Activated gamma-delta T cell treated with Interleukin-2 at 50 U/mL for 16 hours (primary cell): ENCODE measurements at places on chromosomes 6 and 20.
A peak's percentile ranks its signal among the peaks of the same experiment; 100 is the strongest.

GRCh38 chr6:163960128-163960527, 545.6 kb downstream of the QKI start:
- no peak for DNase-seq

DNA sequence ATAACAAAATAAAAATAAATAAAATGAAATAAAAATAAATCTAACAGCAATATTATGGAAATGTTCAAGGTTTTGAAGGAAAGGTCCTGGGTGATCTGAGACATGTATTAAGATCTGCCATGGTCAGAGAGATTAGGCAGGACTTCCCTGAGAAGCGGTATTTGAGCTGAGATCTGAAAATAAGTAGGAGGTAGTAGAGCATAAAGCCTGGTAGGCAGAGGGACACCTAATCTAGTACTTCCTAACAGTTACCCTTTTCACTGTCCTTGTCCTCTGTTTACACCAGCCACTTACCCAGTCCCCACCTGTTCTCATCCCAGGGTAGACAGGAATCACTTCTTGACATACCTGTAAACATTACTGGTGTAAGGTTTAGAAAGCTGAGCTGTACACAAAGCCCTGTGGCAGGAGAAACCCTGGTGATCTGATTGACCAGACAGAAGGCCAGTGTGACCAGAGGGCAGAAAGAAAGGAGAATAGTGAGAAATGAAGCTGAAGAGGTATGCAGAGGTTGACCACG, 8.3 kb upstream of the ZNF318 start:
- no peak for DNase-seq

DNA sequence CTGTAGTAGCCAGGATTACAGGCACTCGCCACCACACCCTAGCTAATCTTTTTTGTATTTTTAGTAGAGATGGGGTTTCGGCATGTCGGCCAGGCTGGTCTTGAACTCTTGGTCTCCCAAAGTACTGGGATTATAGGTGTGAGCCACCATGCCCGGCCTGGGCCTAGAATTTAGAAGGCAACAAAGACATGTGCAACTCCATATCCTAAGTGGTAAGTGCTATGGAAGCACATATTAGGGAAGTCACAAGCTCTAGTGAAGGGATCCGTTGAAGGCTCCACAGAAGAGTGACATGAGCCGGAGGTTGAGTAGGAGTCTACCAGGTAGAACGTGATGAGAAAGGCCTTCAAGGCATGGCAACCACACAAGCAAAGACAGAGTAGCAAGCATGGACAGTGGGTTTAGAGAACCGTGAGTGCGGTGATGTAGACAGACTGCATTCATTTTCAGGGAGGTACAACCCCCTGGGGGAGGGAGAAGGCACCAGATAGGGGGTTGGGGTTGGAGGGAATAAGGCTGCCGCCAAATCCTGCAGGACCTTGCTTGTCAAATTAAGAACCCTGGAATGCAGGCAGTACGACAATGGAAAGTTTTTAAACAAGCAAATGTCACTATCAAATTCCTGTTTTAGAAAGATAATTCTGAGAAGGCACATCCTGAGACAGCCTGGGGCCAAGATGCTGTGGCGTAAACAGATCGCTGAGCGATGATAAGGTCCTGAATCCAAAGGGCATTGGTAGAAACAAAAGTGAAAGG, 50.2 kb downstream of the ARHGAP18 start:
- DNase-seq: no peak

- no peak for DNase-seq
These were observed 5.8 kb downstream of the FLRT3 start for GRCh38 chr20:14331646-14332045.

GRCh38 chr6:99589290-99589672, 17.4 kb upstream of the PRDM13 start:
- DNase-seq: no peak

DNA sequence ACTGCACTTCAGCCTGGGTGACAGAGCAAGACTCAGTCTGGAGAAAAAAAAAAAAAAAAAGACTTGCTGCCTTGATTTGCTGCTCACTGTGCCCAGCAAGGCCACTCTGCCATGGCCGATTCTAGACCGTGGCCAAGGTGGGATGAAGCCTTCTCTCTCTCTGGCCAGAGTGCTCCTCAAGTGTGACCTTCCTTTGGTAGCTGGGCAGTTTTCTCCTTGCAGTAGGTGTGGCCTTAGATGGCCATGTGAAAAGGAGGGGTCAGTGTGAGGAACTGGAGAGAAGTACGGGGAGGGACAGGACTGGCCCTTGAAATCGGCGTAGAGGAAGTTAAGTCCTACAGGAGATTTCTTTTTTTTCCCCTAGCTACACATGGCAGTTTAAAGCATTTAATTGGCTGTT, 272.0 kb downstream of the ARID1B start:
- DNase-seq: no peak

DNA sequence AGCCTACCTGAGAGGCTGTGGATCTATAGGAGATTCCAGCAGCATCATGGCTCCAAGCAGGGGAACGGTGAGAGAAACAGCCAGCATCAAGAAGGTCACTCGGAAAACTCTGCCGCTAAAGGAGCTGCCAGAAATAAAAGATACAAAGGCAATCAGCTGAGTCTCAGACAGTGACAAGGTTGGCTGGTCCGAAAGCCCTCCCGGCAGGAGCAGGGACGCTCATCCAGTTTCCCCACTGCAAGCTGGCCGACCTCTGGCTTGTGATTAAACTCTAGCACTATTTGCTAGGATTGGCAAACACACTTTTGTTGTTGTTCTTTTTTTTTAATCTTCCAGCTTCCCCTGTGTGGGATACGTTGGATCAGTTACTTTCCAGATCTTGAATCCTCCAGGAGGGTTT, 8.7 kb downstream of the APMAP start:
- no peak for DNase-seq

DNA sequence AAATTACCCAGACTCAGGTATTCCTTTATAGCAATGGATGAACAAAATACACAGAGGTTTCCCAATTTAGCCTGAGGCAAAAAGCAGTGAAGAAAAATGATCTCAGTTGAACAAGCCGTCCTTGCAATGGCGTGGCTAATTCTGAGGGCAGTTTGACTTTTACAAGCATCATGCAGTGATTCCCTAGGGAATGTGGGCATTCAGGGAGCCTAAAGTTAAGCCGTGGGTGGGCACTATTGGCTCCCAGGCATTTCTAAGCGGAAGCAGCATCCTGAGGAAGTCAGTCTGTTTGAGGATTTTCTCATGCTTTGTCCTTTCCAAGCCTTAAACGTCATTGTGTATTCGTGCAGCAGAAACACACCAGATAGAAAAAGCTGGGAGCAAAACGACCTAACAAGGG, 133.9 kb downstream of the MYLK4 start:
- no peak for DNase-seq

- no peak for DNase-seq
These were observed 280.0 kb upstream of the SPTLC3 start for GRCh38 chr20:12728782-12729181.

GRCh38 chr6:156703719-156704118, 73.5 kb upstream of the ARID1B start:
- DNase-seq: no peak

GRCh38 chr20:58192567-58192966, 35.9 kb downstream of the ANKRD60 start:
- DNase-seq: no peak

DNA sequence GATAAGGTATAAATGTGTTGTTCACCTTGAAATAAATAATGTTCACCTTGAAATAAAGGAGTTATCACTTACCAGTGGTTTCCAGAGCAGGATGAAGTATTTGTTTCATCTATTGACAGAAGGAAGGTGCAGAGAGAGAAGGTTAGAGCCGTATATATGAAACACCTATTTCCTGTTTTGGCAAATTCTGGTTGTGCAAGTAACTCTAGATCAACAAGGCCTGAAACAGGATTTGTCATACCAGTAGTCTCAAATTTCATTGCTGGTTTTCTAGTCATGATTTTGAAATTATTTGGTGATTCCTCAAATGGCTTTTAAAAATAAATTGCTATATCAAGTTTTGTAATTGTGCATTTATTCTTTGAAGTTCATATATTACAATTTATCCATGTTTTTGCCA, at the start of gene CRISP3:
CRISP3 (minus strand) TSS at position 130 of the 400 bp plus-strand sequence; CDS start at position 109, 21 bp downstream.
- DNase-seq: no peak

- no peak for DNase-seq
These were observed 8.7 kb upstream of the ADGRG6 start for GRCh38 chr6:142293121-142293520.

DNA sequence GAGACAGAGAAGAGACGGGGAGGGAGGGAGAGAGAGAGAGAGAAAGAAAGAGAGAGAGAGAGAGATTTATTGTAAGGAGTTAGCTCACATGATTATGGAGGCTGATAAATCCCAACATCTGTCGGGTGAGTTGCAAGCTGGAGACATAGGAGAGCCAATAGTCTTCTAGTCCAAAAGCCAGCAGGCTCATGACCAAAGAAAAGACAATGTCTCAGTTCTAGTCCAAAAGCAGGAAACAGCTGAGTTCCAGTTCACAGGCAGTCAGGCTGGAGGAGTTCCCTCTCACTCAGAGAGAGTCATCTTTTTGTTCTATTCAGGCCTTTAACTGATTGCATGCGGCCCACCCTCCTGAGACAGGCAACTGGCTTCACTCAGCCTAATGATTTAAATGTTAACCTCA, 416.6 kb downstream of the PREX1 start:
- DNase-seq: no peak

GRCh38 chr20:44384423-44385027, 29.0 kb downstream of the HNF4A start:
- peak; percentile 85 for DNase-seq

DNA sequence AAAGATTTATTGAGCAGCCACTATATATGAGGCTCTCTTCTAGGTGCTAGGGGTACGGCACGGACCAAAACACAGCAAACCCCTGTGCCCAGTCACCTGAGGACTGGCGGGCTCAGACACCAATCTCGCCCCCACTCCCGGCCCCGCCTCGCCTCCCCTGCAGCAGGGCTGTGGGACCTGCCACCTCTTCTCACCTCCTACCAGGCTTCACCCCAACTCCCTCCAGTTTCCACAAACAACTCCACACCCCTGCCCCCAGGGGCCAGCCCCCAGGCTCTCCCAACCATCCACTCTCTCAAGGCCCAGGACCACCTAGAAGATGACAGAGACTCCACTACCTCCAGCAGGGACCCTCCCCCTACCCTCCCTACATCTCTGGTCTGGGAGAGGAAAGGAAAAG, 6.5 kb downstream of the TFEB start:
- DNase-seq: no peak

DNA sequence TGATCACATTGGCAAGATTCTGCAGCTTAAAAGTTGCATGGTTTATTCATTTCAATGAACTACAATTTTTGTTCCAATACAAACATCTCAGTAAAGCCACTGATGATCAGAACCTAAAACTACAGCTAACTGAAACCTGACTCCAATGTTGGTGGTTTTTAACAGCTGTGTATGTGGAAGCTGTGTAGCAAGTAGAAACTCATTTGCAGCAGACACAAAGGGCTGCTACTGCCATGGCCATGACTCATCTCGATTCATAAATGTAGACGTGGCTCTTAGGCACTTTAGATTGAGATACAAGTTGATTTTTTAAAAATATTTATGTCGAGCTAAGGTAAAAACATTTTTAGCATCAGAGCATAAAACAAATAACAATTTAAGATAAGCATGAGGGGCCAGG, 19.5 kb upstream of the MAP3K4 start:
- no peak for DNase-seq

GRCh38 chr6:157761926-157762325, 61.1 kb upstream of the SNX9 start:
- no peak for DNase-seq

DNA sequence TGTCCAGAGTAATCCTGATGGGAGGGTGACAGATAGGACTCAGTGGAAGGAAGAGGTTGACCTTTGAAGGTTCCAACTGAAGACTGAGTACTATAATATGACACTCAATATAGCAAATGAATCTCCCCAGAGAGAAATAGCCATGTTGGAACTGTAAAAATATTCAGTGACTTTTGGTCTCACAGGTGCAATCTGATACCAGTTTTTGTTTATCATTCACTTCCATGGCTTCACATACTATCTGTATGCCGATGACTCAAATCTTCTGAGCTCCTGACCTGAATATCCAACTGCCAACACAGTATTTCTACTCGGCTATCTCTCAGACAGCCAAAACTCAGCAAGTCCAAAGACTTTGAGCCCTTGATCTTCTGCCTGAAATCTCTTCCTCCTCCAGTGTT, 21.8 kb upstream of the PKHD1 start:
- no peak for DNase-seq

- DNase-seq: no peak
These were observed 177.2 kb upstream of the AFDN start for GRCh38 chr6:167649476-167649875.

- DNase-seq: no peak
These were observed 19.4 kb downstream of the ERGIC3 start for GRCh38 chr20:35561268-35561667.

- no peak for DNase-seq
These were observed 14.6 kb downstream of the GCLC start for GRCh38 chr6:53530346-53530745.

DNA sequence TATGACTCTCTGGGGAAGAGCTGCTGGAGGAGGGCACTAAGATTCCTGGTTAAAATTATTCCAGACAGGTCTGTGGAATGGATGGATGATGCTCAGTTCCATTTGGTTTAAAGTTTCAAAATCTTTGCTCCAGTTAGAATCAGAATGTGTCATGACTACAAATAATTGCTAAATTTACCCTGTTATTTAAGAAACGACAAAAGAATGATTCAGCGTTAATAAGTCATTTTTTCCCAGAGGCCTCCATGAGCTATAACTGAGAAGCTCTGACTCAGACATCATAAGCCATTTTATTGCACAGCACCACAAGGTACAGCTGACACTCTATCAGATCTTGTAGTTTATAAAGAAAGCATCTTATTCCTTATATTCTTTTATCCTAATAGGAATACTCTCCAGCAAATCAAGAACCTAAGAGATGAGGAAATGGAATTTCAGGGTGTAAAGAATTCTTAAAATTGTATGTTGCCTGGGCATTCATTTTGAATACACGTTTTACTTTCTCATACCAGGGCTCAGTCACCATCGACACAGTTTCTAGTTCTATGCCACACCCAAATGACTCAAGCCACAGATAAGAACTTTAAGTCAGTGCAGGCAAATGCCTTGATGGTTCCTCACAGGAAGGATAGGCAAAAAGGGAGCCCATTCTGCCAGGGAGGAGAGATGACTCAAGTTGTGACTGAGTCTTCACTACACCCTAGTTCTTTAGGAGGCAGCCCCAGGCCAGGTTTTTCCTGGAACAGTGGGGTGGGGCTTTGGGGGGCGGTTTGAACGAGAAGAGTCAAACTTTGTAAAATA, 636.0 kb downstream of the MMUT start:
- DNase-seq: no peak
